ENCODE measurements at places on chromosomes 7 and 10. TPM values are rescaled to one million over a fixed set of nuclear protein-coding genes. Genes with fewer than 3 reads are reported as not detected.

GRCh38 chr10:74882831-74883230, 56.4 kb downstream of the KAT6B start:
- no peak for DNase-seq

PRKCQ gene
- polyA plus RNA-seq = 22.7 TPM

DNA sequence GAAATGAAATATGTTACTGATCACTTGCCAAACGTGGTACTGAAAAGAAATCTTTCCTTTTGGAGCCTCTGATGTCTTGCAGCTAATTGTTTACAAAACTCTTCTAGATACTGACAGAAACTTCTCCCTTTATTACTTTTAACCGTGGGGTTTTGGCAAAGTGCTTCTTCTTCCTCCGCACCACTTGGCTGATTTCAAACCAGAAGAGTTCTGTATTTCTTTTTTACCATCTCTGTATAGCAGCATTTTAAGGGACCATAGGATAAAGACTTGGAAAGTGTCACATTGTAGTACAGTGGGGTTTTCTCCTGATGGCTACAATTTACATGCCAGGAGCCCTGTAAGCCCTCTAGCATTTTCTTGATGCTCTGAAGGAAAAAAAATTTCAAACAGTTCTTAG, 21.9 kb upstream of the CREB5 start:
- peak; percentile 49 for DNase-seq

DNA sequence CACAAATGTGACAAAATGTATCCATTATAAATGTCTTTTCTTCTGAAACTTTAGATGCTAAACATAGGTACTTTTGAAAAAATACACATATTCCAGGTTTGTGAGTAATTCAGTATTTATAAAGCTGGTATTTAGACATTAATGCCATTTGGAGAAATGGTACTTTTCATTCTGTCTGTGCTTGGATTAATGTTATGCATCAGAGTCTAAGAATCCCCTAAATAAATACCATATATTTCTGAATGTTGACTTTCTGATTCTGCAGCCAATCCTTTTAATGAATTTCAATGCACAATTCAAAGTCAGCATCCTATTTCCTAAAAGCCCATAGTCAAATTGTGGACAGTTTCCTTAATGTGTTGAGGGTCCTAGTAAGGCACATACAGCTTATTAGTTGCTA, 145.0 kb downstream of the DKK1 start:
- no peak for DNase-seq

- no peak for DNase-seq
Measured at GRCh38 chr10:60497364-60497763, 107.7 kb upstream of the ANK3 start.

DNA sequence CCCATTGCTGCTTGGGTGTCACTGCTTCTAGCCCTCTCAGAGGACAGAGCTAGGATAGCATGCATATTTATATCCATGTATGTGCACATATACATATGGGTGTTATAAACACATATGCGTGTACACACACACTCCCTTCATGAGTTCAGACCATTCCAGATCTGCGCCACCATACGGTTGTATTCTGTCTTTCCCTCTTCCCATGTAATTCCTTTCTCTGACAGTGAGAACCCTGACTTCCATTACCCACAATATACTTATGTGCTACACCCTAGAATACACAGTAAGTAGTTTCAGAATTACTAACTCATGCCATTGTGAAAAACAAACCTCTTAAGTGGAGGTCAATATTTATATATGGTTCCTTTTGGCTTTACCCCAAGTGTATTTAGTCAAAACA, 116.6 kb upstream of the SAMD8 start:
- DNase-seq = no peak

NEUROD6 gene
- not detected for polyA plus RNA-seq

Data from hindlimb muscle (tissue), 1 donor.